ENCODE measurements at places on chromosomes 16 and 17.

DNA sequence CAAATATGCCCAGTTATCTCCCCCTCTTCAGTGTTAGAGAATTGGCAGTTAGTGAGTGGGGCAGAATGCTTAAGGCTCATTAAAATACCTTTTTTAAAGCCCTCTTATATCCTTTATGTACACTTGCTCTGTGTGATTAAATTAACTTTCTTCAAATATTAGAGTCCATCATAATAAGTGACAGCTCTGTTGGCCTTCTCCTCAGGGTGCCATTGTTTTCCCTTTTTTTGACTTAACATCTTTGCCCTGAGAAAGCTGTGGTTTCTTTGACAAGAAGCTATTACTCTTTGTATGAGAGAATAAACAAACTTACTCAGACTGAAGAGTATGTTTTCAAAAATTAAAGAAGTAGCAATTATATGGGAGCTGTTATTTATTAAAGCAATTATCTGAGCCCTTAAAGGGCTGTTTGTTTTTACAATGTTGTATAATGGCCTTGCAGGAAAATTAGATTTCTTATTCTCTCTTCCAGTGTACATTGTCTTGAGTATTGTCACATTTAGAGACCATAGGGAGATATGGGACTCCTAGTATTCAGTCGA lies 13.4 kb downstream of the RBBP6 start:
- DNase-seq: no peak

DNA sequence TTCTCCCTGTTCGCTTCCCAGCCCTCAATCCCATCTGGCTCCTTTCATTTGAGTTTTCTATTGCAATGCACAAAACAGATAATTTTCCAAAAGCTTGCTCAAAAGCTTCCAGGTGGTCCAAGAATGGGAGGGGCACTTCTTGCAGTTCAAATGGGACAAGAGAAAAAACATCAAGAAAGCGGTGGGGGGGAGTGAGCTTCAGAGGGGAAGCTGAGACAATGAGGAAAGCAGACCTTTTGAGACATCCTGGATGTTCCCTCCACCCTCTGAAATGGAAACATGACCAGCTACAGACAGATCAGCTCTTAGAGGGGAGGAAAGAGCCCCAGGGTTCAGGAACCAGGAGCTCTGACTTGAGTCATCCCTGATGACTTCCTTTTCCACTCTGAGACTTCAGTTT lies 368.2 kb downstream of the SLC39A11 start:
- DNase-seq: no peak

- DNase-seq: no peak
Measured at GRCh38 chr17:45794840-45795239, 10.7 kb downstream of the CRHR1 start.

DNA sequence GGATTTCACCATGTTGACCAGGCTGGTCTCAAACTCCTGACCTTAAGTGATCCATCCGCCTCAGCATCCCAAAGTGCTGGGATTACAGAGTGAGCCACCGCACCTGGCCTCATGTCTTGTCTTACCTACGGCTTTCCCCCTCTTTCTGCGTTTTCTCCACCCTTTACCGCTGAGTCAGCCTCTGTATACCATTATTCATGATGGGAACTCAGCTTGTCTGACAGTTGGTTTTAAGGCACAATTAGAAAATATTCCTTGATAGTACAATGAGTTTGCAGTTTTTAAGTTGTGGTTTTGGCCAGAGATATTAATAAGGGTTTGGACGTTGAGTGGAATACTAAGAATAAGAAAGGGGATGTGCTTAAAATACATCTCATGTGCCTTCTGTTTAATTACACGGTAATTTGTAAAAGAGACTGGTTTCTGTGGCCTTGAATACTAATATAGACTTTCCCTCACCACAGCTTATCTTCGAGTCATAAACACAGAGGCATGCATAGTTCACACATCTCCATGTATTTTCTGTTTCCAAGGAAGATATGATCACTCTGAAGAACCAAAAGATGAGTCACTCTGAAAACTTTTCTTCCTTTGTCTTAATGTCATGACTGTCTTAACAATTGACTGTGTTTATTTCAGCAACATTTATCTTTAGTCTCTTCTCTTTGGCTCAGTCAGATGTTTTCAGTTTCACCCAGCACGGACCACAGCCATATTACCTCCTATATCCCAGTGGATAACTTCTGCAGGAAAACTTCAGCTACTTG lies 54.4 kb downstream of the PITPNC1 start:
- no peak for DNase-seq

DNA sequence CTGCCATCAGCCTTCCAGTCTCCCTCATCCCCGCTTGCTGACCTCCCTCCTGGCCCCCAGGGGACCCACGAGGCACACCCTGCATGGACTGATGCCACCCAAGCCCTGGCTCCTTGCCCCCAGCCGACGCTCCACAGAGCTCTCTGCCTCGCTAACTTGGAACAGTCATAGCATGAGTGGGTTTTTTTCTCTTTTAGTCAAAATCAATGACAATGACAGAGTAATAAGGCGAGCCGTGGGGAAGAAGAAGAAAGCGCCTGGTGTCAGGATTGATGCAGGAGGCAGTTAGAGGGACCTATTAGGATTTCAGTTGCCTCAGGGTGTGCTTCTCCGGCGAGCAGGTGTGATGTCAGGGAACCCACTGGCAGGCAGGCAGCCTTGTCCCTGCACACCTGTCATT lies 176.3 kb upstream of the TNRC6C start:
- DNase-seq: no peak

GRCh38 chr17:74639704-74640151 lies 16.2 kb upstream of the CD300E start:
- no peak for DNase-seq

DNA sequence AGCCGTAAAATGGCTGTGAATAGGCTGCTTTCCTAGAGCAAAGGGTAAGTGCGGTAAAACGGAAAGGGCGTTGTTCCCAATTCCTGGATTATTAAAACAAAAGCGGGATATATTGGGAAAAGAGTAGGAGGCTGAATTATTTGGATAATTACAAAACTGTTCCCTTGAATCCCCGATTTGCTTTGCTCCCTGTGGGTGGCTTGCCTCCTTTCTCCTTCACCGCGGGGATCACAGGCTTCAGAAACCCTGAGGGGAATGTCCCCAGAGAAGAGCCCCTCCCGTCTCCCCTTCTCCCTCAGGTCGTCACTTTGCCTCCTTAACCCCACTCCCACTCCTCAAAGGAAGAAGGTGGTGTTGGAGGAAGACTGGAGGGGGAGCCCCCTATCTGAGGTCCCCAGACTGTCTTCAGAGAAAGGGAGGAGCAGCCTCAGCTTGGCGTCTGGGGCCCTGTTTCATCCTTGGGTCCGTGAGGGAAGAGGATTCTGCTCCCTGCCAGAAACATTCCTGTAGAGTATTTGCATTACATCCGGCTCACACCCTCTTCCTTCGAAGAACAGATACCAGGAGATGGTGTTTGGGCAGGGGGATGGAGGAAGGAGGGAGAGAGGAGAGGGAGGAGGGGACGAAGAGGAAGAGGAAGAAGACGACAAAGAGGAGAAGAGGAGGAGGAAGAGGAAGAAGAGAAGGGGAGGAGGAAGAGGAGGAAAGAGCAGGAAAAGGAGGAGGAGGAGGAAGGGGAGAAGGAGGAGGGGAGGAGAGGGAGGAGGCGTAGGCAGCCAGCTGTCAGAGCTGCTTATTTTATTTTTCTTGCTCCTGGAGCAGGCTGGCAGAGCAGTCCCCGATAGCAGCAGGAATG lies 31.8 kb downstream of the MRM1 start:
- no peak for DNase-seq

GRCh38 chr17:73286863-73287296 lies 24.9 kb downstream of the CDC42EP4 start:
- no peak for DNase-seq

DNA sequence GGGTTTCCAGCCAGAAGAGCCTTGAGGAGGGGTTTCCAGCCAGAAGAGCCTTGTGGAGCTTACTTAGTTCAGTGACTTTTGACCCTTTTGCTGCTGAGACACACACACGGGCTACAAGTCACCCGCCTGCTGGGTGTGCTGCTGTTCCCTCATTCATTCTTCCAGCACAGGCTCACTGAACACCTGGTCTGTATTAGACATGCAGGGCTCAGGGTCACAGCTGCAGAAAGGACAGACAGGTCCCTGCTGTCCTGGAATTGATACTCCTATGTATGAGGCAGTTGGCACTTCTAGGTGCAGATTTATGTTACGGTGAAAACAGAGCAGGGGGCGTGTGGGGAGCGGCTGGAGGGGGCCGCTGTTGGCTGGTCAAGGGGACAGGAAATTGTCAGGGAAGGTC lies 6.8 kb downstream of the CACNG4 start:
- DNase-seq: no peak

DNA sequence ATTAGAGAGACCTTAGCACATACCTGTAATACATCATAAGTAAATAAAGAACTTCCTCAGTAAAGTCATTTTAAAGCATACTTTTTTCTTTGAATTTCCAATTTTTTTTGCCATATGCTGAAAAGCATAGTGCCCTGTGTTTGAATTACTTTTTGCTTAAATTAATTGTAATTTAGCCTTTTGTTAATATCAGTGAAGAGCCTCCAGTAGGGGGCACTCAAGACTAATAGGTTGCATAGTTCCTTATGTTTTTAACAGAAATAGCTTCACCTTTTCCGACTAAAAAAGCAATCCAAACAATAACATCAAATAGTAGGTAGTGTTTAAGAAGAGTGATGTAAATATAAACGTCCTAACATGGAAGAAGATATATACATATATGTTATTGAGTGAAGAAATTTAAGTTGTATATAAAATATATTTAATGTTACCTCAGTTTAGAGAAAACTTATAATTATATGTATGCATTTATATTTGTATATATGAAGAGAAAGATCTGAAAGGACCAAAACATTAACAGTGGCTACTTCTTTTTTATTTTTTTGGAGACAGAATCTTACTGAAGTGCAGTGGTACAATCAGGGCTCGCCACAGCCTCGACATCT lies 18.6 kb downstream of the RAD51C start:
- peak; percentile 48 for DNase-seq

GRCh38 chr17:8119581-8120519 lies 1.5 kb upstream of the ALOXE3 start:
- peak; percentile 65 for DNase-seq

DNA sequence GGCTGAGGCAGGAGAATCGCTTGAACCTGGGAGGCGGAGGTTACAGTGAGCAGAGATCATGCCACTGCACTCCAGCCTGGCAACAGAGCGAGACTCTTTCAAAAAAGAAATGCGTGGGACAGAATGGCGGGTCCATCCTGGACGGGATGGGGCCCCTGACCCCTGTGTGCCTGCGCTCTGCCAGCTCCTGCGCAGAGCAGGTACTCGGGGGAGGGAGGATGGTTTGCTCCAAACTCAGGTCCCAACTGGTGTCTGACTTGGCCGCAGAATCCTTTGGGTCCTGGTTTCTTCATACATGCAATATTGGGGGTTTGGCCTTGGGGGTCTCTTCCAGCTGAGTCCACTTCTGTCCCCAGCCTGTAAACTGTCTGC lies 10.4 kb downstream of the CHMP6 start:
- DNase-seq: no peak

DNA sequence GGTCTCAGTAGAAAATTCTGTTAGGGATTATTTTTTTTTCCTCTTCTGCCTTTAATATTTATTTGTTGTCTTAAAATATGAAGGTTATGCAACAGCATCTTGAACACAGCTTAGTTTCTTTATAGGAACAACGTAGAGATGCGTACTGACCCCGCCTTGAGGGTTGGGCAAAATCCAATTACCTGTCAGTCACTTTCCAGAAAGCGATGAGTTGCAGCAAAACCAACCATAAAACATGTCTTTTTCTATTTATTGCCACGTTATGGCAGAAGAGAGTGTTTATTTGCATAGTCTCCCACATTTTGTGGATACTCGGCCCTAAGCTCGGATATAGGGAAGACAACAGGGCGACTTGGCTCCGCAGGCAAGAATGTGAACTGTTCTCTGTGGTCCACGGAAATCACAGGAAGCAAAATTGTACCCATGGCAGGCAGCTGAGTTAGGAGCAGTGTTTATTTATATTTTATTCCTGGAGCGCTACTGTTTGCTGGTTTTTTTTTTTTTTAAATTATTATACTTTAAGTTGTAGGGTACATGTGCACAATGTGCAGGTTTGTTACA lies 44.3 kb upstream of the CACNG5 start:
- no peak for DNase-seq

- no peak for DNase-seq
Measured at GRCh38 chr16:684961-685696, 995 bp upstream of the JMJD8 start.

- DNase-seq: no peak
Measured at GRCh38 chr16:81006211-81006812, 373 bp downstream of the CMC2 start.

- no peak for DNase-seq
Measured at GRCh38 chr16:52825892-52826291, 226.8 kb downstream of the CHD9NB start.

All from NCI-H774 (cell line).